CD4-positive, CD25-positive, alpha-beta regulatory T cell (primary cell): ENCODE measurements at places on chromosomes 12 and 14.
A peak's percentile ranks its signal among the peaks of the same experiment; 100 is the strongest.

DNA sequence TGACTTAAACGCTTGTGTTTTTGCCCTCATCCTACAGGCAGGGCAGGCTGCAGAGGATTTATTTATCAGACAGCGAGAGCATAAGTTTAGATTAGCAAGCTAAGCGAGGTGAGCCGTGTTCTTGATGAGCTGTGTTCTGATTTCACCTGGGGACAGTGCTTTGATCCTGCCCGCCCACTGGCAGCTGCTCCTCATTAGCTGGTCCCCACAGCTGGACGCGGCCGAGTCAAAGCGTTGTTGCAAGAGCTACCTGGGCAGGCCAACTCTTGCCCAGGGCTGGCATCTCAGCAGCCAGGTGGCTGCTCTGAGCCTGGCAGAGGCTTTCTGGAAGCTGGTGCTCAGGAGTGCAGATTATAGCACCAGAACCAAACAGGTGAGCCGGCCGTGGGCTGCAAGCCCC is 46.8 kb upstream of the BEGAIN start:
- H3K4me3 ChIP-seq, result no peak overlapping the region
- DNase-seq, result no peak
- no peaks in the 10 kb centered on the region for H3K36me3 ChIP-seq
- H3K27me3 ChIP-seq, result no peaks in the 10 kb centered on the region

GRCh38 chr14:73057944-73058223 is 450 bp upstream of the RBM25 start:
- peak overlapping the region; percentile 86 for H3K4me3 ChIP-seq
- no peak for DNase-seq
- H3K4me1 ChIP-seq, result peaks cover 46% of the 10 kb centered on the region
- H3K27me3 ChIP-seq, result no peaks in the 10 kb centered on the region
- H3K27ac ChIP-seq, result peak overlapping the region; percentile 90
- H3K36me3 ChIP-seq, result peaks cover 9% of the 10 kb centered on the region

DNA sequence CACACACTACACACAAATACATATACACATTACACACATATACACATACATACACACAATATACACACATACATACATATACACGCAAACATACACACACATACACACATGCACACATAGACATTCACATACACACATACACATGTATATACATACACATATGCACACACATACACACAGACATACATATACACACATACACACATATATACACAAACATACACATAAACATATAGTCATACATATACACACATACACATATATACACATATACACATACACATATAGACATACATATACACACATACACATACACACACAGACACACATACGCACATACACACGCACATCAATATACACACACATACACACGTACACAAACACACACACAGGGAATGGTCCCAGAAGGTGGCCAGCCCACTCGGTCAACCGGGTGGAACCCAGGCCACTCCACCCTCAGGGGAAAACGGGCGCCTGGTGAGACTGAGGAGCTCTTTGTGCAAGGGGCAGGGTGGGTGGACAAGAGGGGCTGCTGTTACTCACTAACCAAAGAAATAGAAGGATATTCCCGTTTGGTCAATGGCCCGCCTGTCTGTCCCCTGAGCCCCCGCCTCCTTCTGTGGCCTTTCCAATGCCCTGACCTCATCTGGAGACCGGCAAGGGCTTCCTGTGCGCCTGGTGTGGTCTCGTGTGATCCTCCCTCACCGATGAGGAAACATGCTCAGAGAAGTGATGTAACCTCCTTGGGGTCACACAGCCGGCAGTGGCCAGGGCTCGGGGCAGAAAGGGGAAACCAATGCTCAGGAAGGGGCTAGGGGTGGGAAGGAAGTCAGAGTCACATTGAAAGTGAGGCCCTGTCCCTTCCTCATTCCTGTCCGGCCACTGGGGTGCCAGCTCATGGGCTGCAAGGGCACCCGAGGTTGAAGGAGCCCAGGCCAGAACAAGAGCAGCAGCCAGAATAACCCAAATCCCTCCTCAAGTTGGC is 5.3 kb downstream of the TRPV4 start:
- no peak for DNase-seq
- H3K4me1 ChIP-seq, result no peaks in the 10 kb centered on the region
- H3K27me3 ChIP-seq, result peaks cover 3% of the 10 kb centered on the region

- no peak for DNase-seq
- peaks cover 15% of the 10 kb centered on the region for H3K4me1 ChIP-seq
- H3K27ac ChIP-seq, result no peak overlapping the region
- no peak overlapping the region for H3K4me3 ChIP-seq
- no peaks in the 10 kb centered on the region for H3K36me3 ChIP-seq
Measured at GRCh38 chr12:53950437-53950773, 4.3 kb upstream of the HOXC12 start.
